ENCODE measurements at places on chromosomes 1 and 21. TPM values are rescaled to one million over a fixed set of nuclear protein-coding genes. Genes with fewer than 3 reads are reported as not detected.

GRCh38 chr1:226203240-226203639 is 16.7 kb upstream of the ACBD3 start:
- DNase-seq = no peak

GRCh38 chr1:246291127-246291526 is 216.0 kb downstream of the SMYD3 start:
- DNase-seq = no peak

- no peak for DNase-seq
These were observed 11.7 kb upstream of the FCMR start for GRCh38 chr1:206933333-206933945.

- DNase-seq = no peak
These were observed 4.5 kb upstream of the SRSF10 start for GRCh38 chr1:23984417-23985186.

- no peak for DNase-seq
These were observed 27.1 kb downstream of the SHISAL2A start for GRCh38 chr1:52659851-52660596.

GRCh38 chr1:45348020-45348419 is 7.8 kb upstream of the MUTYH start:
- no peak for DNase-seq

DNA sequence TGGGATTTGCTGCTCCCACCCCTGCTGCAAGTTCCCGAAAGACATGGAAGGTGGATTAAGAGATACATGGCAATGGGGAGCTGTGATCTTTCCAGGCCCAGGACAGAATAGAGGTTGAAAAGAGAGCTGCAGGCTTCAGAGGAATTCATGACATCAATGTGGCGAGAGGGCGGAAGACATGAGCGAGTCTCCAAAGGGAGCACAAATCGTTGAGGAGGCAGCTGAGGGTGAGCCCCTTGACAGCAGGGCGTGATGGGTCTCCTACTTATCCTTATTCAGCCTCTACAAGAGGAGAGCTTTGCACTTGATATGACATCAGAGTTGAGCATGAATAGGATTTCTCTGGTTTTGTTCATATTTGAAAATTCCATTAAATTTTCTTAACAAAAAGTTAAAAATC is 45.5 kb upstream of the TACSTD2 start:
- no peak for DNase-seq

GRCh38 chr21:23921670-23922418 is 1685.4 kb downstream of the MRPL39 start:
- no peak for DNase-seq

DNA sequence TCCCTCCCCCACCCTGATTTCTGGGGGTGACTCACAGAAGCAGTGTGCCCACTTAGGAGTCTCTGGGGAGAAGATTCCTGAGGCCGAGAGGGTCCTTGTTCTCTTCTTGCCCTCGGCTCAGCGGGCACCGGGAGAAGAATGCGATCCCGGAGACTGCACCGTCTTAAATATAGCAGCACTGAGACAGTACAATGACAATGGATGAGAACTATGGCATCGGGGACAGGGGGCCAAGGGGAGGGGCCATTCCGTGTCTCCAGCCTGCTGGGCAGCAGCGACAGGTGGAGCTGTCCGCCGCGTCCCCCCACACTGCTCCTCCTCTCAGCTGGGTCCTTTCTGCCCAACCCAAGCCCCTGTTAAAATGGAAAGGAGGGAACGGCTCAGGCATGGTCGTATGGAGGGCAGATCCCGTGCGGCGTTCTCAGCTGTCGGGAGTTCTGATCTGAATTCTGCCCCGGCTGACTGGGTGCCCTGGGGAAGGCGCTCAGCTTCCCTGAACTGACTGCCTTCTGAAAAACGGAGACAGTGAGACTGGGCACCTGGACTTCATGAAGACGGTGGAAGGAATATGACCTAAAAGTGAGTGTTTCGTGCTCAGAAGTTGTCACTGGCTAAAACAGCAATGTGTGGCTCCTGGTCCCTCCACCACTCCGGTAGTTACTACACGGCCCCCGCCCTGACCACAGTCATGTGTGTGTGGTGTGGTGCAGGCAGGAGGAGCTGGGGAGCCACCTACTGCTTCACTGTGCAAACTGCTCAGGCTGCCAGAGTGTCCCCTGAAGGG is at the start of gene MYOM3:
Gene MYOM3 (minus strand): TSS at position 140 of the 784 bp plus-strand sequence. CDS start 3,499 bp downstream, outside the sequence.
- DNase-seq = peak; percentile 65

DNA sequence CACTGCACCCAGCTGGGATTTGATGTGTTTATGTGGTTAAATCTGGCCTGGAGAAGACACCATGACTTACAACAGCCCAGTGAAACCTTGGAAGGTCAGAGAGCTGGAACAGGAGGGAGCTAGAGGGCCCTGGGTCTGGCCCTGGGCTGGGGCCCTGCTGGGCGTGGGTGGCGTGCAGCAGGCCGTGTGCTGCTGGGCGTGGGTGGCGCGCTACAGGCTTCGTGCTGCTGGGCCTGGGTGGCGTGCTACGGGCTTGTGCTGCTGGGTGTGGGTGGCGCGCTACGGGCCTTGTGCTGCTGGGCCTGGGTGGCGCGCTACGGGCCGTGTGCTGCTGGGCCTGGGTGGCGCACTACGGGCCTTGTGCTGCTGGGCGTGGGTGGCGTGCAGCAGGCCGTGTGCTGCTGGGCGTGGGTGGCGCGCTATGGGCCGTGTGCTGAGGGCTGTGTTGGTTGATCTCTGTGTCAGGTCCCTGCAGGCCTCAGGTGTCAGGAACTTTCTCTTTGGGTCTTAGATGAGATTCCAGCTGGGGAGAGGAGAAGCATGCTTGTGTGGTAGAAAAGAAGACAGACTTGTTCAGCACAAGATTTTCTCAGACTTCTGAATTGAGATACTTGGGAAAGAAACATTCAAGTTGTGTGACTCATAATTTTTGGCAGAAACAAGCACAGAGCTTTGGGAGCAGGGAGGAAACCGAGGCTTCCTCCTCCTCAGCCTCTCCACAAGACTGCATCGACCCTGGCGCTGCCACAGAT is 66.0 kb downstream of the COL18A1 start:
- no peak for DNase-seq

DNA sequence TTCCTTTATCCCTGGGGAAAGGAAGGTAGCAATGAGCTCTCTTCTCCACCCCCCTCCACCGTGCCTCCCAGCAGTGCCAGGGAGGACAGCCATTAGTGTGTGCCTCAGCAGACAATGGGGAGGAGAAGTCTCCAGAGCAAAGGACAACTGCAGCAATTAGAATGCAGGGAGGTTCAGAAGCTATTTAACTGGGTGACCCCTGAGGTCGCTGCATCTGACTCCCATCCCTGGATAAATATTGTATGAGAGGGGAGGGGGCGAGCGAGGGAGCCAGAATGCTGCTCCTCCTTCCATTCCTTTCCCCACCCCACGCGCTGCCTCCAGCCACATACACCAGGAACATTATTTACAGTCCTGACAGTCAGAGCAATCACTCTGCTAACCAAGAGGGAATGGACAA is 59.0 kb downstream of the ERI3 start:
- no peak for DNase-seq

DNA sequence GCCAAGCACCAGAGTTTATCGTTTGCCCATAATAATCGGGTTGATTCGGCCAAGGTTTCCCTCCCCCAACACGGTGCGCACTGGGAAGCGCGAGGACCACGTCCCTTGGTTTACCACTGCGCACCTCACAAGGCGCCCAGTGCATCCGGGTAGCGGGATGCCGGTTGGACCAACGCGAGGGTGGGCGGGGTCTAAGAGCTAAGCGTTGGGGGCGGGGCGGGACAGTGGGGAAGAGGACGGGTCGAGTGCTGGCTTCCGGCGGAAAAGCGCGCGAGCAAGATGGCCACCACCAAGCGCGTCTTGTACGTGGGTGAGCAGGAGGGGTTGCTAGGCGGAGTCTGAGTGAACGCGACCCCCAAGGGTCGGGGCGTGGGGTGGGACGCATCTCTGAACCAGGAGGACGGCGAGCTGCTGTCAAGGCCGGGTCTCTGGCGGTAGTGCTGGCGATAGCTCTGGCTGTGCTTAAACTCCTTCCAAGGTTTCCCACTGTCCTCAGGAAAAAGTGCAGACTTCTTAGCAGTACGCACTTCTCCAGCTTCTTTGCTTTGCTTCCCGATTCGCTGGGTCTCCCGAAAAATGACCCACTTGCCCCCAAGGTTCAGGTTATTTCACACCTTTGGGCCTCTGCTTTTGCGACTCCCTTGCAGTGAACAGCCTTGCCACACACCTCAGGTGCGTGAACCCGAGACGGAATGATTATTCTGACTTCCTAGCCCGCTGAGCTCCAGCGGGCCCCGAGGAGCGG is at the start of gene PPIE:
Gene PPIE (plus strand): TSS at position 261 of the 745 bp plus-strand sequence. CDS start 19 bp downstream, at position 280.
- DNase-seq = peak; percentile 87

GRCh38 chr1:1230656-1231399 is 973 bp downstream of the SDF4 start:
- no peak for DNase-seq

- DNase-seq = no peak
These were observed 489.3 kb upstream of the RUNX1 start for GRCh38 chr21:35538386-35538785.

- no peak for DNase-seq
These were observed 120.6 kb upstream of the KCND3 start for GRCh38 chr1:112110031-112110430.

- no peak for DNase-seq
These were observed 720 bp downstream of the PSMB2 start for GRCh38 chr1:35640380-35641232.

DNA sequence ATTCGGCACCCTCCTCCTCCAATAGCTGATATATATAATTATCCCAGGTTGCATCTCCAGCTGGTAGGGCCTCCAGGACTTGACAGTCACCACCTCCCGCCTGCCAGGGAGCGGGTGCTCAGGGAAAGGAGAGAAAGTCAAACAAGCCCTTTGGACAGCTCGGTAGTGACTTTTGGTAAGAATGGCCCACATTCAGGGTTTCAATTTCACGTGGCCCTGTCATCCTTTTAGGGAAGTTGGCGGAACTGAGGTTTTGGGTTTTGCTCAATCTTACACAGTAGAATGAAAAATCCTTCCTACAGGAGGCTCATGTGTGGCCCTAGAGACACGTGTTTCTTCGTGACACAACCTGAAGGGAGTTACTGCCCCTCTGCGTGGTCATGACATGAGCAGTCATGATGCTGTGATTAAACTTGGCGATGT is 44.2 kb downstream of the CAPN8 start:
- no peak for DNase-seq

- DNase-seq = no peak
These were observed 12.3 kb downstream of the WNT3A start for GRCh38 chr1:228018961-228019721.

DNA sequence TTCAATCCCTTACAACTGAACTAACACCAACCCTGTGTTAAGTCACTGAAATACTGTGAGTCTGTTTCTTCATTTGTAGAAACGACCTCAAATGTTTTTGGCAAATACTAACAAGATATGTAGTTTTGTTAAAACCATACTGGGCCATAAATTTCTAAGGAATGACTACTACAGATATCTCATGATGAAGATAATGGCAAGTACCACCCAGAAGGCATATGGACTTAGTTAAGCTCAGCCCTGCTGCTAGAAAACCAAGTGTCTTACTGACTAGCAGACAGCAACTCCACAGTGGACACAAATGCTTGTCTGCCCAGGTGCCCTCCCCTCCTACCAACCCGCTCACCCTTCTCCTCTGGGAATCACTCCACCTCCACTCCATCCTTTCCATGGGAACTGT is 44.5 kb upstream of the BMP8B start:
- no peak for DNase-seq

GRCh38 chr1:47690341-47691250 is 252.8 kb downstream of the FOXD2 start:
- DNase-seq = no peak

DNA sequence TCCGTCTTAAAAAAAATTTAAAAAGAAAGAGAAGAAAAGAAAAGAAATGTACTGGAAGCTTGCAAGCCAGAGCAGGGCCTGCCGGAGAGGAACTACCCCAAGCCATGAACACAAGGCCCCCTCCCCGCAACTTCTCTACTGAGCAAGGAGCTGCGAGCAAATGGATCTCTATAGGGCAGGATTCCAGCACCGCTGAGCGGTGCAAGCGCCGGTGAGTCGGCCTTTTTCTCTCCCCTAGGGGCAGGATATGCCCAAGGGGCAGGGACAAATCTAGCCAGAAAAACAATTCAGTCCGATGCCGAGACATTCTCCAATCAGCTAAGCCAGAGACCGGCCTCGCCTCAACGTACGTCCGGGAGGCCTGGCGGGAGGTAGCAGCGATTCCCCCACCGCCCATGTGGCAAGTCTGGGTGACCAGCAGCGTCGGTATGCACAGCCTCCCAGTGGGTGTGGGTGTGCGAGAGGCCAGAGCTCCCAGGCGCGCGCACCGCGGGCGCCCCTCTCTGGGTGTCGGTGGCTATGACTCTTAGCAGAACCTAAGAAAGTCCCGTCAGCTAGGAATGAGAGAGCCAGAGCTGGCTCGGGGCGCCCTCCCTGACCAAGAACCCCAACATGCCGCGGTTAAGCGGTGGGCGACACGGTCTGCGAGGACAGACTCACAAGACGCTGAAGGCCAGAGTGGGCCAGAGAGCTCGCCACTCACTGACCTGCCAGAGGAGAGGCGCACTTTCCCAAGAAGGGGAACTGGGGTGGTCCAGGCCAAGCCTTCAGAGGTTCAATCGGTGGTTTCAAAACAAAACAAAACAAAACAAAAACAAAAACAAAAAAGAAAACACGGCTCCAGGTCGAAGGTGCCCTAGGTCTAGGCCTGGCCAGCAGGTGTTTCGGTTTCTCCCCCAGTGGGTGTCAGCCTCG is 1.9 kb downstream of the CSMD2 start:
- peak; percentile 41 for DNase-seq

SYTL1 gene
- 15.7 TPM for polyA plus RNA-seq

FNDC10 gene
- polyA plus RNA-seq = 3.2 TPM

BTBD19 gene
- polyA plus RNA-seq = 12.7 TPM

ANGPTL1 gene
- 6.8 TPM for polyA plus RNA-seq

CD34 gene
- polyA plus RNA-seq = 95.1 TPM

LIN28A gene
- 0.18 TPM for polyA plus RNA-seq

EXTL1 gene
- 1.7 TPM for polyA plus RNA-seq

REN gene
- polyA plus RNA-seq = 71.1 TPM

CAPZA1 gene
- 127 TPM for polyA plus RNA-seq

PTPRU gene
- 11.9 TPM for polyA plus RNA-seq

CATSPERE gene
- 2.4 TPM for polyA plus RNA-seq

CASZ1 gene
- polyA plus RNA-seq = 18.4 TPM

GSTM5 gene
- polyA plus RNA-seq = 65.8 TPM

BCL10 gene
- polyA plus RNA-seq = 21.0 TPM

C1QB gene
- polyA plus RNA-seq = 6.0 TPM

ATAD3C gene
- polyA plus RNA-seq = 2.9 TPM

Measured in renal cortex interstitium (tissue), 15 donors.